CD4-positive, alpha-beta T cell treated with Interleukin-15 for 4 hours (primary cell): ENCODE measurements at places on chromosomes 3 and 15.

DNA sequence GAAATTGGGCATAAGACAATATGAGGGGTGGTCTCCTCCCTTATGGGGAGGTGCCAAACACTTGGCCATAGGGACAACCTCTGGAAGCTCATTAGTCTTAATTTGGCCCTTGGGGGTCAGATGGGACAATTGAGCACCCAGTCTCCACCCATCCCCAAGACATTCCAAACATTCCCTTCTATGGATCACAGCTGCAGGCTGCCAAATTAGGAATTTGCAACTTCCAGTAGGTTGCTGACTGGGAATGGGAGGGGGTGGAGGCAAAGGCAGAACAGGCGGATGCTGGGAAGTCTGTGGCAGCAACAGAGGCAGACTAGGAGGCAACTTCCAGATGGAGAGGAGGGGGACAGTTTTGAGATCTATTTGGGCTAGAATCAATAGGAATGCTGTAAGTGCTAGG lies 1.4 kb upstream of the PDHB start:
- DNase-seq, result no peak

DNA sequence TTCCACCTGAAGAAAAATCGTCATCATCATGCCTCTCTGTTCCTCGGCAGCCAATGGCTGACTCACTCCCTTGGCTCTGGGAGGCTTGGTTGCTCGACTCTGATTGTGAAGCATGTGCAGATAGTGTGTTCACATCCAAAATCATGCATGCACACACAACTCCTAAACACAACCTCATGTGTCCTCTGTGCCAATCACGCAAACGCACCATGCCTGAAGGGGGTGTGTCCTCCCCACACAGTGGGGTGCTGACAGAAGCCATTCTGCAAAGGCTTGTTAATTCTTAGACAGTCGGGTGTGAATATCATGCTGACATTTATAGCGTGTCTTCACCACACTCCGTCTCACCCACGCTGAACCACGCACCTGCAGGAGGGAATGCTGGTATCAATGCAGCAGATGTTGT lies 11.4 kb upstream of the CCDC174 start:
- DNase-seq, result no peak

GRCh38 chr3:191254098-191254873 lies 55.2 kb downstream of the OSTN start:
- DNase-seq, result no peak

GRCh38 chr3:123111640-123112039 lies 44.8 kb downstream of the PDIA5 start:
- no peak for DNase-seq

DNA sequence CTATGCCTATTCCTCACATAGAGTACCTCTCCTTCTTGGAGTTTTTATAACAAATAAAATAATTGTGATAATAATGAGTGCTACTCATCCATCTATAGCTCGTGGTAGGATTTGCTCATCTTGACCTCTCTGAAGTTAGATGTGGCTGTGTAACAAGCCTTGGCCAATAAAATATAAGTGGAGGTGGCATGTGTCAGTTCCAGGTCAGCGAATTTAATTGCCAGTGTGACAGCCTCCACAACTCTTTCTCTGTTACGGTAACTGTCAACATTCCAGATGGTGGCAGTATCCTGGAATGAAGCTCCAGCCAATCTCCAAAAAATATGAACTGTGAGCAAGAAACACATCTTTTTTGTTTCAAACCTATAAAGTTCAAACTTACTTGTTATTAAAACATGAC lies 13.8 kb downstream of the CLRN1 start:
- no peak for DNase-seq

GRCh38 chr3:102200560-102200959 lies 234.3 kb upstream of the ZPLD1 start:
- DNase-seq, result no peak

- DNase-seq, result no peak
These were observed 200.2 kb upstream of the DPH6 start for GRCh38 chr15:35746121-35746520.

- DNase-seq, result no peak
These were observed 28.9 kb downstream of the DENND4A start for GRCh38 chr15:65762914-65763787.

DNA sequence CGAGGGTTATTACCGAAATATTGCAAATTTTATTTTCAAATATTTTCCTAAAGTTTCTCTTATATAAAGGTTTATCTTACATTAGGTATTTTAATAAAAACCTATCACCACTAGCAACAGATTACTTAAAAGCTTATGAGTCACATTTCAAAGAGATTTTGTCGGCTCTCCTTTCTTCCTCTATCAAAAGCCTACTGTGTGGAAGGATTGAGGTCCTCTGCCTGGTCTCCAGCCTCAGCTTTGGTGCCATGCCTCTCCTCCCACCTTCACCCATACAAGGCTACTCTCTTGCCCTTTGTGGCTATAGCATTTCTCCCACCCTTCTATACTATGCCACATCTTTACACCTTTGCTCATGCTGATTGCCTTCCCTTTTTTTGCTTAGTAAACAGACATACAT lies 199.3 kb downstream of the TNIK start:
- no peak for DNase-seq

GRCh38 chr15:61155741-61156700 lies 73.1 kb downstream of the RORA start:
- no peak for DNase-seq

GRCh38 chr3:59072681-59073080 lies 22.9 kb upstream of the CFAP20DC start:
- DNase-seq, result no peak

GRCh38 chr3:157387708-157388435 lies 48.8 kb upstream of the PTX3 start:
- DNase-seq, result no peak

DNA sequence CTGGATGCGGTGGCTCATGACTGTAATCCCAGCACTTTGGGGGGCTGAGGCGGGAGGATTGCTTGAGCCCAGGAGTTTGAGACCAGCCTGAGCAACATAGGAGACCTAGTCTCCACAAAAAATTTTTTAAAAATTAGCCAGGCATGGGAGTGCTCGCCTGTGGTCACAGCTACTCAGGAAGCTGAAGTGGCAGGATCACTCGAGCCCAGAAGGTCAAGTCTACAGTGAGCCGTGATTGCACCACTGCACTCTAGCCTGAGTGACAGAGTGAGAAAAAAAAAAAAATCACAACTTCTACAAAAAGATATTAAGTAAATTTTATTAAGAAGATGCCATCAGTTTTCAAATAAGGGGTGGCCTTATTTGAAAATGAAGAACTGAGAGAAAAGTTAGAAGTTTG lies 11.9 kb upstream of the PLA2G4D start:
- DNase-seq, result no peak

DNA sequence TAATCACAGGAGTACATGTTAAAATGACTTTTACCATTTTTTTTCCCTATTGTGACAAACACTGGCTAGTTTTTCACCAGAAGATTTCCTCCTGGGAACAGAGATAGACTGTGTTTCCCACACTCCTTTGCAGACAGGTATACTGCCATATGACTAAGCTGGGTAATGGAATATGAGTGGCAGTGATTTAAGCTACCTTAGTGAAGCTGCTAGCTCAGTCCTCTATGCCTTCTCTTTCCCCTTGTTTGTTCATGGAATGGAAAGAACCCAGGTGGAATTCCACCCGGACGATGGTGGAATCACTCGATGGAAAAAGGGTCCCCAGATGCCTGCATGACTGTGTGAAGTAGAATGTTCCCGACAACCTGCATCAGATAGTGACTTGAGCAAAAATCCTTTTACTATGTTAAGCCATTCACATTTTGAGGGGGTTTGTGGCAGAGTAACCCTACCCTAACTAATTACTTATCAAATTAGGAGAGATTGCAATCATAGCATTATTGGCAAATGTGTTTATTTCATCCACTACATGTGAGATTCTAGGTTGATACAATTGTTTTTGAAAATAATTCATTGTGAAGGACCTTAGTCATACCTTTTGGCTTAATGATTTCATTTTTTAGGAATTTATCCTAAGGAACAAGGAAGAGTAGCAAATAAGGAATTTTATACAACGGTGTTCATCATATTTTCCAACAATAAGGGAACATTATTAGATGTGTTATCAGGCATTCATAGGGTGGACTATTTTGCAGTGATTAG lies 16.5 kb downstream of the THSD4 start:
- no peak for DNase-seq

GRCh38 chr3:156837115-156837514 lies 11.0 kb downstream of the LEKR1 start:
- no peak for DNase-seq
